ENCODE measurements at places on chromosomes 2 and 18.

DNA sequence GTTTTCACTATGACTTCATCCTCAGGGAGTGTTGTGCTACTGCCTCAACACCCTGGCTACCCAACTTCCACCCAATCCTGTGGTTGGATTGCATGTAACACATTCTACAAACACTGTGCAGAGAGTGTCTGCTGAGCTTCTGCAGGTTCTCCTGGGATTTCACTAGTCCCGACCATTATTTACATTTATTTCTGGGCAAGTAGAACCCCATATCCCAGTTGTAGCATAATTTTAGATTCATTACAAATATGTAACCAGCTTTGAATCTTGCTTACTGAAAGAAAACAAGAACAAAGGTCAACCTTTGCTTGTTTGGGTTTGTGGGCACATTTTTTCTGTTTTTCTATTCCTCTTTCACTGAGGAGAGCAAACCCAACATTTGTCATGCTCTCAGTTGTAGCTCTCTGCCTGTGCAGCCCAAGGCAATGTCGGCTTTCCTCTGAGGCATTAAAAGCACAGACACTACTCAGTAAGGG is 2036.1 kb upstream of the LRRTM1 start:
- no peaks in the 10 kb centered on the region for H3K36me3 ChIP-seq
- no peak overlapping the region for H3K27ac ChIP-seq
- no peak for DNase-seq
- no peak overlapping the region for H3K4me3 ChIP-seq

DNA sequence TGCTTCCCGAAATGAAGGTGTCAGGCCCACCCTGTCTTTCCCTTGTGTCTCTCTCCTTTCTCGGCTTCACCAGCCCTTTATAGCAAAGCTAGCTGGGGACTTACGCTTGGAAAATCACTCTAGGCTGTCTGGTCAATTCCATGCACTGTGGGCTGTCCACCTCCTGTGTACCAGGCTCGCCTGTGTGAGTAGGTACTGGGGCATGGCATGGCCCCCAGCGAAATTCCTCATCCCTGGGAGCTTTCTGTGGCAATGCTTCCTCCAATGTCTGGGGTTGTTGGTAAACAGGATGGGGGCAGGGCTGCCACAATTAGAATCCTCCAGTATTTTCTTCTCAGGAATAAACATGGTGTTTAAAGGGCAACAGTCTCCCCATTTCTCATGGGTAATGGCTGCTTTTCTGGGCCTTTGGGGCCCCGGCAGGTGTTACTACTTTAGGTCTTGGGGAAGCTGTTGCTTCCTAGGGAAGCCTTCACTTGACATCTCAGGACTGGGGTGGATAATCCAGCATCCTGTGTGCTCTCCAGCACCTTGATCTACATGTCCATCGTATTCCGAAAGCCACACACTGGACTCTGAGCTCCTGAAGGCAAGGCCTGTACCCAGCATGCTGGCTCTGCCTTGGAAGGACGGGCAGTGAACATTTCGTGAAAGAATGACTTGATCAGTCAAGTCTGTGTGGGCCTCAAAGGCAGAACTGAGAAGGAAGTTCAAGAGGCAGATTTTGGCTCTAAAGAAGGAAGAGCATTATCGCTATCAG is 21.1 kb downstream of the RHOB start:
- no peaks in the 10 kb centered on the region for H3K27me3 ChIP-seq
- no peaks in the 10 kb centered on the region for H3K36me3 ChIP-seq
- H3K4me1 ChIP-seq: no peaks in the 10 kb centered on the region
- H3K27ac ChIP-seq: no peak overlapping the region
- DNase-seq: peak; percentile 25

DNA sequence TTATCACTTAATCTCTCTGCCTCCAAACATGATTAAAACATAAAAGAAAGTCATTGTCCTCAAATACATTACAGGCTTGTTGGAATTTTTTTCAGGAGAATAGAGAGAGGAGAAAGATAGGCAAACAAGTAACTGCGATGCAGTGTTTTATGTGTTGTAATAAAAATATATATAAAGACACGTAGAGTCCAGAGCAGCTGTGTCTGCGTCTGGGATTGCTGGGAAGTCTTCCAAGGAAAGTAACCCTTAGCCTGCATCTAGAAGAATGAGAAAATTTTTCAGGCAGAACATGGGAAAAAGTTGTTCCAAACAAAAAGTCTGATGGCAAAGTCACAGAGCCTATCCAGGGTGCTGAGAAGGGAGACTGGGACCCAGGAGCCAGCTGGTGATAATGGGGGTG is 91.8 kb upstream of the ST6GAL2 start:
- H3K36me3 ChIP-seq: no peaks in the 10 kb centered on the region
- no peak for DNase-seq

GRCh38 chr18:6370886-6371635 is 43.6 kb downstream of the L3MBTL4 start:
- H3K27ac ChIP-seq: no peak overlapping the region
- no peak overlapping the region for H3K4me3 ChIP-seq
- H3K36me3 ChIP-seq: no peaks in the 10 kb centered on the region
- H3K27me3 ChIP-seq: no peaks in the 10 kb centered on the region
- DNase-seq: peak; percentile 74
- peaks cover 11% of the 10 kb centered on the region for H3K4me1 ChIP-seq

DNA sequence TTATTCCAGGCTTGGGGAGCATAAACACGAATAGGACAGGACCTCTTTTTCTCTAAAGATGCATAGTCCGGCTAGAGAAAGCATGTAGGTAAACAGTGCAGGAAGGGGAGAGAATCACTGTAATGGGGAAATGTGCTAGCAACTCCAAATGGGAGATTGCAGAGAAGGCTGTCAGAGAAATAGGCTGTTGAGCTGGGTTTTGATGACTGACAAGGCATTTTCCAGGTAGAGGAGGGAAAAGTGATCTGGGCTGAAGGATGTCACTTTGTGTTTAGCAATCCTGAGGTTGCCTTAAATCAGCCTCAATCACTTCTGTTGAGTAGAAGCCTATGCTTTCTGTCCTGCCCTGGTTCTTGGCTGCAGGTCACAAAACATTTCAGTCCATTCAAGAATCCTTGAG is 242.0 kb upstream of the MEIS1 start:
- H3K36me3 ChIP-seq: no peaks in the 10 kb centered on the region
- no peaks in the 10 kb centered on the region for H3K4me1 ChIP-seq
- H3K4me3 ChIP-seq: no peak overlapping the region
- H3K27me3 ChIP-seq: no peaks in the 10 kb centered on the region
- no peak overlapping the region for H3K27ac ChIP-seq
- no peak for DNase-seq

- H3K27ac ChIP-seq: no peak overlapping the region
- H3K36me3 ChIP-seq: no peaks in the 10 kb centered on the region
- DNase-seq: no peak
- H3K4me1 ChIP-seq: peaks cover 2% of the 10 kb centered on the region
- H3K27me3 ChIP-seq: no peaks in the 10 kb centered on the region
Observed at GRCh38 chr18:7766817-7767216, 199.7 kb downstream of the PTPRM start.

GRCh38 chr2:223585666-223586065 is 16.5 kb downstream of the SCG2 start:
- no peaks in the 10 kb centered on the region for H3K27me3 ChIP-seq
- no peak overlapping the region for H3K4me3 ChIP-seq
- H3K27ac ChIP-seq: no peak overlapping the region

GRCh38 chr2:235343869-235344268 is 150.0 kb upstream of the AGAP1 start:
- peaks cover 3% of the 10 kb centered on the region for H3K4me1 ChIP-seq
- no peaks in the 10 kb centered on the region for H3K36me3 ChIP-seq
- DNase-seq: no peak
- H3K27ac ChIP-seq: peak overlapping the region; percentile 24

- no peak overlapping the region for H3K27ac ChIP-seq
- no peak overlapping the region for H3K4me3 ChIP-seq
- DNase-seq: no peak
- H3K4me1 ChIP-seq: peaks cover 9% of the 10 kb centered on the region
- H3K27me3 ChIP-seq: no peaks in the 10 kb centered on the region
- no peaks in the 10 kb centered on the region for H3K36me3 ChIP-seq
Observed at GRCh38 chr18:58100154-58100553, 56.1 kb downstream of the NEDD4L start.

DNA sequence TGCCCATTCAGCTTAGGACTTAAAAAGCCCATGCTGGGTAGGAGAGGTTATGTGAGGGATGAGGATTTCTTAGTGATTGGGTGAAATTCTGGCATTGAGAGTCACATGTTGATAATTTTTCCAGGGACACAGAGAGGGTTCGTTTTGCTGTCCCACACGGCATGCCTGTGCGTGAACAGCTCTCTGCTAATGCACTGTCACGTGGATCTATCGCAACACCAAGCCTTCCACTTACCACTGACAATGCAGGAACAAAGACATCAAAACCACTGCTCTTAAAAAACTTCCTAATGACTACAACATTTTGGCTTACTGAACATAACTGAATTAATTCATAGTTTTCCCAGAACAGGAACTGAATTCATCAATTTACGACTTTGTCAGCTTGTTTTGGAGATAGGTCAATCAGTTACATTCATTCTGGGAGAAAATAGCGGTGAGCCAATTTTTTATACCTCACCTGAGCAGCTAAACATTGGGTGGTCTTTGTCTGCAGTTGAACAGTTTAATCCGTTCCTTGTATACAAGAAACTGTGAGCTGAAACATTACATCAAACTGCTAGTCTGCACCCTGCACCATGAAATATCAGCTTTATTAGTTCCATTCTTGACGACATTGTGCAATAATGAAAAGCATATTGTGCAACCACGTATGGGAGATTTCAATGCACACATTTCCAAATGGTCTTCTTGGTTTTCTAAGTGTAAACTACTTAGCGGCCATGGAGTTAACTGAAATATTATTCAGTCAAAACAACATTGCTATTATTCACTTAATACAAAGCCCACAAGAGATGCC is 127.1 kb downstream of the LPIN1 start:
- no peaks in the 10 kb centered on the region for H3K36me3 ChIP-seq
- no peaks in the 10 kb centered on the region for H3K27me3 ChIP-seq
- no peak for DNase-seq
- no peak overlapping the region for H3K4me3 ChIP-seq
- no peak overlapping the region for H3K27ac ChIP-seq
- peaks cover 8% of the 10 kb centered on the region for H3K4me1 ChIP-seq

GRCh38 chr2:57497489-57498096 is 549.0 kb upstream of the VRK2 start:
- no peak overlapping the region for H3K27ac ChIP-seq
- no peak for DNase-seq
- no peak overlapping the region for H3K4me3 ChIP-seq
- H3K36me3 ChIP-seq: no peaks in the 10 kb centered on the region
- H3K4me1 ChIP-seq: no peaks in the 10 kb centered on the region

DNA sequence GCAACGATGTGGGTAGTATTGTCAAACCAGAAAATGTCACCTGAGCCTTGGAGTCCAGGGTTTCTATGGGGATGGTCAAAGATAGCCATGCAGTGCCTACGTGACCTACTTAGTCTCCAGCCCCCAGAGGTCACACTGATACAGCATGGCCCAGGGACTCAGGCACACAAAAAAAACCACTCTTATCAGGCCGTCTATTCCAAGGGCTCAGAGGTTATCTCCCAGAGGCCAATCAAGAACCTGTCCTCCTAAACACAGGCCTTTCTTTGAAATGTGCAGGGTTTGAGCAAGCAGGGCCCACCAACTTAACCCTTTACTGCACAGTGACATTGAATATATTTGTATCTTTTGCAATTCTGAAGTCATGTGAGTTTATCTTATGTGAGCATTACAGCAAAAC is 82.7 kb downstream of the MRO start:
- no peaks in the 10 kb centered on the region for H3K27me3 ChIP-seq
- no peak overlapping the region for H3K4me3 ChIP-seq
- H3K27ac ChIP-seq: no peak overlapping the region
- H3K36me3 ChIP-seq: no peaks in the 10 kb centered on the region
- no peaks in the 10 kb centered on the region for H3K4me1 ChIP-seq

DNA sequence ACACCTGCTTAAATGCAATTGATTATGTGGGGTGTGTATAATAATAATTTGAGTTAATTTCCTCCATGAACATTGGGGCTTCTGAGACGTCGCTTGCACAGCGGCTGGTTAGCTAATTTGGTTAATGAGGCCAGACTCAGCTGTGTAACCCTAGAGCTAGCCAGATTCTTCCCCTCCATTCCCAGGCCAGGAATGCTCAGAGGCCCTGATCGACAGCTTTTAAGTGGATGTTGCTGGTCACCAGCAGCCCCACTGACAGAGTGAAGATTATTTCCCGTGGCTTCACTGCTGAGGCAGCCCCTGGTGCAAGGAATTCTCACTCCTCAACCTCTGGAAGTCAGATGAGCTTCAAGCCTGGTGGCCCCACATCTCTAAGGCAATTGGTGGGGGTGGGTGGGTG is 12.4 kb upstream of the EPAS1 start:
- no peaks in the 10 kb centered on the region for H3K27me3 ChIP-seq
- H3K4me1 ChIP-seq: no peaks in the 10 kb centered on the region
- no peak overlapping the region for H3K4me3 ChIP-seq
- H3K36me3 ChIP-seq: no peaks in the 10 kb centered on the region
- H3K27ac ChIP-seq: no peak overlapping the region

- H3K4me3 ChIP-seq: no peak overlapping the region
- H3K27me3 ChIP-seq: peaks cover 89% of the 10 kb centered on the region
- H3K4me1 ChIP-seq: peaks cover 7% of the 10 kb centered on the region
- peak; percentile 67 for DNase-seq
Observed at GRCh38 chr2:176171351-176172006, 14.4 kb downstream of the HOXD3 start.

DNA sequence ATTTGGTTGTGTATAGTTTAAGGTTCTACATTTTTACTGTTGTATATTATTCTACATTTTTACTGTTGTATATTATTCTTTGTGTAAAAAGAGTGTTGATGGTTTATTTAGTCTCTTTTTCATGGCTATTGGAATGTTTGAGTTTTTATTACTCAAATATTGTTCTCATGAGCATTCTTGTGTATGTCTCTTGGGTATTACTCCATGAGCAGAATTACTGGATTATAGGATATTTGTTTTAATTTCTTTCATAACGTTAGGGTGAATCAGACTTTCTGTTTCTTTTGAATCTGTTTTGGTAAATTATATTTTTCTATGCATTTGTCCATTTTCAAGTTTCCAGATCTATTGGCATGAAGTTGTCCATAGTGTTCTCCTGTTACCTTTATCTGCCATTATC is 111.6 kb downstream of the DYNAP start:
- H3K27ac ChIP-seq: no peak overlapping the region
- H3K36me3 ChIP-seq: no peaks in the 10 kb centered on the region
- no peaks in the 10 kb centered on the region for H3K27me3 ChIP-seq

All from upper lobe of right lung (tissue), 1 donor.